Activated CD4-positive, alpha-beta T cell treated with anti-CD3 and anti-CD28 coated beads, Interleukin-2, amount 50 U/mL, for 4 hours (primary cell): ENCODE measurements at places on chromosomes 2 and 18.

DNA sequence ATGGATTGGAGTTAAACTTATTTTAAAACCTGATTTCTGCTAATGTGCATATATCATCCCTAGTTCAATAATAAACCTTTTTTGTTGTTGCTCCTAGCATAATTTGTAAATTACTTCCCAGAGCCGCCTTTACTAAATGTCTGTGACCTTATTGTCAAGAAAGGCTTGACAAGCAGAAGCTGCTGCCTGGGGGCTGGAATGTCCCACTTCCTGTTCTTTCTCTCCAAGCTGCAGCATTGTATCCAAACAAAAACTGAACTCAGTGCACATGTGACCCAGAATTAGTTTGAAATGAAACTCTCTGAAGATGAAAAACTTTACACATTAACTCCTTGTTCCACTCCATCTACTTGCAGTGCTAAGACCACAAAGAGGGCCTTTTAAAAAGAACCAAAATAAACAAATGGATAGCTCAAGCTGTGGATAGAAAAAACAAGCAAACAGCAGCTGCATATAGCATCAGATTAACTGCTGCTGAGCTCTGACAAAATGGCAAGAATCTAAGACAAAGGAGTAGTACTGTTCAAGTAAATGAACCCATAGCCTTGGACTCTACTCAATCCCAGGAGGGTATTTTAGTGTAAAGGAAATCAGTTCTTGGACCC lies 99.8 kb upstream of the NEUROD1 start:
- DNase-seq = no peak

- no peak for DNase-seq
These were observed 46.1 kb upstream of the THOC1 start for GRCh38 chr18:313931-314330.

GRCh38 chr2:171966235-171966634 lies 33.5 kb upstream of the METAP1D start:
- no peak for DNase-seq

GRCh38 chr2:178419123-178419522 lies 31.9 kb downstream of the PRKRA start:
- DNase-seq = no peak

DNA sequence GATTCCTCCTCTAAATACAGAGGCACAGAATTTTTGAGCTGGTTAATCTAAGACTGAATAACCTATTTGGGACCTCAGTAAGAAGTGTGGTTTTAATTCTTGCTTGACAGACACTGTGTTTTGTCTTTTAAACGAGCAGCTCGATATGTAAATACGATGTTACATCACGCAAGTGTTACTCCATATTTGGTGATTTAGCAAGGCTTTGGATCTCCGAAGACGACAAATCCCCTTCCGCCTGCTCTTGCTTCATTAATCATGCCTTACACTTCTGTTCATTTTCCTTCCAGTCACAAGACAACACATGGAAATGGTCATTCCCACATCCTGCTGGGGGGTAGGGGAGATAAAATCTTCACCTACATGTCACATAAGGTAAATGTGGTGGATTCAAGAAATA lies 9.4 kb downstream of the BCL11A start:
- DNase-seq = no peak

- DNase-seq = no peak
These were observed 152.2 kb downstream of the HNMT start for GRCh38 chr2:138116456-138116855.

- peak; percentile 16 for DNase-seq
These were observed 36.1 kb downstream of the NHEJ1 start for GRCh38 chr2:219124381-219125110.

GRCh38 chr2:3059141-3059925 lies 318.3 kb downstream of the EIPR1 start:
- no peak for DNase-seq

DNA sequence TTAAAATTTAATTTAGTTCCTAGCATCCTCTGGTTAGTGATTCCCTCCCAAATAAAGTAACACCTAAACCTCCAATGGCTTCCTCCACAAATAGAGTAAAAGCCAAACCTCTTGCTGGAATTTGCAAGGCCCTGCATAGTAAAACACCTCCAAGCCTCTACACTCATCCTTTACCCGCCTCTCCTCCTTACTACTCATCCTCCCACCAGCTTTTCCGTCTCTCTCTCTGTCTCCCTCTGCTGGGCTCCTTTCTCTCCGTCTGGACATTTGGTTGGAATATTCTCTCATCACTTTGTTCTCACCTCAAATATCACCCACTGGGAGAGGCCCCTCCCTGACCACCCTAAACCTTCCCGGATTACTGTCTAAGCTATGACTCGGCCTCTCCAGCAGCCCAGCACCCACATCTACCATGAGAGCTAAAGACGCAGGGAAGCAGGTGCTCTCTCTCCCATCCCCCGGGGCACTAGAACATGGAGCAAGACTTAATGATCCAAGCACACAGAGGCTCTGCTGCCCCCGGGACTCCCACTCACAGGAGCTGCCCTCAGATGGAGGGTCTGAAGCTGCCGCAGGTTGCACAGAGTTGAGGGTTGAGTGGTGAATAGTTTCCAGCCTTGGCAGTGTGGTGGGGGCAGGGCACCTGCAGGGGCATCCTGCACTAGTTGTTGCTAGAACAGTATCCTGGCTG lies 167.2 kb downstream of the FBXO15 start:
- no peak for DNase-seq

GRCh38 chr2:33318456-33318855 lies 158.0 kb upstream of the RASGRP3 start:
- no peak for DNase-seq

GRCh38 chr2:68127358-68128242 lies 30.1 kb upstream of the PNO1 start:
- no peak for DNase-seq

DNA sequence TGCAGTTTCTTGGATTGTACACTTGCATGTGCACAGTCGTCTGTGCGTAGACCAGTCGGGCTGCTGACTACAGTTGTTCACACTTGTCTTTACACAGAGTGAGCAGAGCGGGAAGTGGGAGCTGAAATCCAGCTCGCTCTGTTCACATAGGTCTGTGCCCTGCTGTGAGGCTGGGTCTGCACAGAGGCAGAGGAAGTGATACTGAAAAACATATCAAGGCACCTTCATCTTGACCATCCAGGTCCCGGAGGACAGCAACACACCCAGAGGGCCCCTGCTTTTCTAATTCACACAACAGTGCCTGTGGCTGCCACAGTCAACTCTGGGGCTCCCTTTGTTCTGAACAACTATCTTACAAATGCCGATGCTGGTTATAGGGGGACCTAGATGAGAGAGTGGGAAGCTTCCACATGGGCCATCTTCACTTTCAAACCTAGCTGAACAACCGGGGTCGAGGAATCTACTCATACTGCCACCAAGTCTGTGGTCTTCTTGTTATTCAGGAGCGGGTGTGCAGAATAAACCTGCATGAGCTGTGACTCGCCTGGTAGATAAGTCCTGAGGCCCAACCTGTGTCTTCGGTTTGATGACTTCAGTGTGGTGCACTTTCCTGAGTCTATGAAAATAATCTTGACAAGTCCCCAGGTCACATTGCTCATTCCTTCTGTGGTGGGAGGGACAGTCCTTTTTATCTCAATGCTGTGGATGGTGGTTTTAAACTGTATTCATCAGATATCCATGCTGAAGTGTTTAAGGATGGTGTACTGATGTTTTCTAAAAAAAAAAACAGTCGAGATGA lies 3.5 kb upstream of the ADNP2 start:
- DNase-seq = no peak

DNA sequence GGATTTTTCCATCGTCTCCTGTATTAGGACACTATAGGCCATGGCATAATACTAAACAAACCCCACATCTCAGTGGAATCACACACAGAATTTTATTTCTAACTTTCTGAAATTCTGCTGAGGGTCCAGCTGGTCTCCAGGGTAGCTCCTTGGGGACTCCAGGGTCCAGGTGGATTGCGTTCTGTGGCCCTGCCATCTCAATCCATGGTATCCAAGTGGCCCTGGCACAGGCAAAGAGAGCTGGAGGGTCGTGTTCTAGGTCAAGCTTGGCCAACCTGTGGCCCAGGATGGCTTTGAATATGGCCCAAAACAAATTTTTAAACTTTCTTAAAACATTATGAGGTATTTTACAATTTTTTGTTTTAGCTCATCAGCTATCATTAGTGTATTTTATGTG lies 134.6 kb downstream of the CTIF start:
- no peak for DNase-seq

GRCh38 chr2:10289352-10289751 lies 13.4 kb upstream of the HPCAL1 start:
- no peak for DNase-seq

DNA sequence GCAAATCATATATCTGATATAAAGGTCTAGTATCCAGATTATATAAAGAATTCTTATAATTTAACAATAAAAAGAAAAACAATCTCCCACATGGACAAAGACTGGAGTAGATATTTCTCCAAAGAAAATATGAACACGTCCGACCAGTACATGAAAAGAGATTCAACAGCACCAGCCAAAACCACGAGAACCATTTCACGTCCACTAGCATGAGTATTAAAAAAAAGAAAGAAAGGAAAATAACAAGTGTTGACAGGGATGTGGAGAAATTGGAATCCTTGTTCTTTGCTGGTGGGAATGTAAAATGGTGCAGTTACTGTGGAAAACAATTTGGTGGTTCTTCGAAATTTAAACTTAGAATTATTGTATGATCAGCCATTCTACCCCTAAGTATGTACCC lies 432.7 kb upstream of the TRIB2 start:
- DNase-seq = no peak
